Neural crest cell (in vitro differentiated cells): ENCODE measurements at places on chromosomes 5 and 9.

- no peak for DNase-seq
Measured at GRCh38 chr5:135955525-135955924, 742 bp upstream of the LECT2 start.

DNA sequence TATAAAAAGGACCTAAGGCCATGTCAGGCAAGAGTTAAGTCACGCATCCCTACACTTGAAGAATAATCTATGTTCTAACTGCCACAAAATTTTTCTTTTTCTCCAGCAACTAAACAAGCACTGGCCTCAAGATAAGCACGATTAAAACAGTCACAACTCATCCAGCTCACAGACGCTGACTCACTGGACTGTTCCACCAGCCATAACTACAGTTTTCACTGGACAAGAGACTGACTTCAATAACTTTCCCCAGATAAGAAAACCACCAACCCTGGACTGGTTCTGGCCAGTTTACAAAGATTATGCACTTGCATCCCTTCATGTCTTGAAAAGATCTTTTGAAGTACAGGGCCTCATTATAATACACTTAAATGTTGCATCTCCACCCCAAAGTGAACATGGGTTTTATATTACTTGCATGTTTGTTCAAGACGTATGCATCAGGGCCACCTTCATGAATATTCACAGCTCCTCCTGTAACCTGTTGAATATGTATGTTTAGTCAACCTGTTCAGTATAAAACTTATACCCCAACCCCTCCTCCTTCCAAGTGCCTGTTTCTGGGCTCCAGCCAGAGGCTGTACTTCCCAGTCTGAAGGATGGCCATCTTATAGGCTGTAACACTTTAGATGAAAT, 129.3 kb upstream of the EPB41L4A start:
- no peak for DNase-seq

- DNase-seq: no peak
Measured at GRCh38 chr5:39256477-39257235, 37.3 kb upstream of the FYB1 start.

DNA sequence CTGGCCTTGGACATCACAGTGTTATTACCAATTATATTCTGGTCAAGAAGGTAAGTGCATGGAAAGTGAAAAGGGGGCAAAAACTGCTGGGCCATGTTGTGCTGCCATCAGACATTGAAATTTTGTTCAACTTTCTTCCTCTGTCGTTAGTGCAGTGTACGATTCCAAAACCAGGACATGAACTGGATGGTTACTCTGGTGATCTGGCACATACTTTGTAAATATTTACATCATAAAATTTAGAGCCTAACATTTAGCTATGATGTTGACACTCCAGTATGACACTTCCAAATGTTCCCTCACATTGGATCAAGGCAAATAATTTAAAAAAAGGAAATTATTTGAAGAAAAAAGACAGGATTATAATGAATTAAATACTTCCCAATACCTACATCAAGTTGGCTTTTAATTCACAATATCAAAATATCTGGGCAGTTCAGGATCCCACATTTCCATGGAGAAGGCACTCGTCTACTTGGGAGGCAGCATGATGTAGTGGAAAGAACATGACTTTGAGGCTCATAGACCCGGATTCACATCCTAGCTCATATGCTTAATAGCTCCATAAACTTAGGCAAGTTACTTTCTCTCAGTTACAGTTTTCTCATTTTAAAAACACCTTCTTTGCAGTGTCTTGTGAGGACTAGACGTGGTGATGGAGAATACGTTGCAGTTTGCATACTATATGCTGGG, 342.5 kb upstream of the MPDZ start:
- DNase-seq: no peak

GRCh38 chr5:84372066-84372695, 12.5 kb downstream of the EDIL3 start:
- no peak for DNase-seq

DNA sequence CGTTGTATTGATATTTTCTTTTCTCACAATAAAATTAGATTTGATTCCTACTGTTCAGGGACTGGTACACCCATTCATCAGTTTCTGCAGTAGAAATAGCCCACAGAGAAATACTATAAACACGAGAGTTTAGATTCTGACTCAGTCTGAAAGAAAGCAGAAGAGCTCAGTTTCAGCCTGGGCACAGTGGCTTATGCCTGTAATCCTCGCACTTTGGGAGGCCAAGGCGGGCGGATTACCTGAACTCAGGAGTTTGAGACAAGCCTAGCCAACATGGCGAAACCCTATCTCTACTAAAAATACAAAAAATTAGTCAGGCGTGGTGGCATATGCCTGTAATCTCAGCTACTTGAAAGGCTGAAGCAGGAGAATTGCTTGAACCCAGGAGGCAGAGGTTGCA, 8.6 kb downstream of the ITK start:
- DNase-seq: no peak

GRCh38 chr5:107933326-107933725, 262.6 kb upstream of the EFNA5 start:
- no peak for DNase-seq

GRCh38 chr9:92740446-92740961, 24.1 kb downstream of the BICD2 start:
- no peak for DNase-seq

GRCh38 chr9:79880626-79881025, 308.9 kb downstream of the TLE4 start:
- no peak for DNase-seq

DNA sequence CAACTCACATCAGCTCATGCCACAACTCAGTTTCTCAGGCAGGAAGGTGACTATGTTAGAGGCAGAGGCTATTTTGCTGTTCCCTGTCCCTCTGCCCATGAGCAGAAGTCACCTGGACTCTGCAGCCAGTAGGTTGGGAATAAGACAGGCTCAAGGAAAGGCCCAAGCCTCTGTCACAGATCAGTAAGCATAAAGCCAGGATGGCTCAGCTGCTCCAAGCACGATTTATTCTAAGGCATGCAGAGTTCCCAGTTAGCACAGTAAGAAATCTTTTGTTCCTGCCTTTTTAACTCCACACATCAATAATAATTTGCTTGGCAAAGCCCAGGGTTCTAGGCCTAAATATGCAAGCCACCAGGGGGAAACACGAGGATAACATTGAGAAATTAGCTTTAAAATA, 249.0 kb upstream of the ADRA1B start:
- DNase-seq: no peak

- DNase-seq: no peak
Measured at GRCh38 chr5:78689540-78690252, 41.1 kb upstream of the LHFPL2 start.

- DNase-seq: no peak
Measured at GRCh38 chr5:175107028-175107588, 336.9 kb downstream of the DRD1 start.

DNA sequence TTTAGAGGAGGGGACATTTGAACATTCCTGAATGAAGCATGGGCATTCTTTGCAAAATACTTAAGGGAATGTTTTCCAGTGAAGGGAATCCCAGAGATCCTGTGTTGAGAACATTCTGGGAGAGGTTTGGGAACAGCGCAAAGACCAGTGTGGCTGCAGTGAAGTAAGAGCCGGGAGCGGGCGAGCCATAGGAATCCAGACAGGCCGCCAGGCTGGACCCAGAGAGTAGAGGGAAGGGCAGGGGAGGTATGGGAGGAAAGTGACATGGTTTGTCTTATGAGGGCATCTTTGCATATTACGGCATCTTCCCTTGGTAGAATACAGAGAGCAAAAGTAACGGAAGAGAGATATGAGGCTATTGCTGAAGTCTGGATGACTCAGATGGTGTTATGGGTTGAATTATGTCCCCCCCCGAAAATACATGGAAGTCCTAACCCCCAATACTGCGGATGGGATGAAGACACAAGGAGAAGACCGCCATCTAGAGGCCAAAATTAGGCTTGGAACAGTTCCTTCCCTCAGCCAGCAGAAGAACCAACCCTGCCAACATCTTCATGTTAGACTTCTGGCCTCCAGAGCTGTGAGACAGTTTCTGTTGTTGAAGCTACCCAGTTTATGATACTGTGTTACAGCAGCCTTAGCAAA, 268.2 kb downstream of the MAST4 start:
- no peak for DNase-seq

DNA sequence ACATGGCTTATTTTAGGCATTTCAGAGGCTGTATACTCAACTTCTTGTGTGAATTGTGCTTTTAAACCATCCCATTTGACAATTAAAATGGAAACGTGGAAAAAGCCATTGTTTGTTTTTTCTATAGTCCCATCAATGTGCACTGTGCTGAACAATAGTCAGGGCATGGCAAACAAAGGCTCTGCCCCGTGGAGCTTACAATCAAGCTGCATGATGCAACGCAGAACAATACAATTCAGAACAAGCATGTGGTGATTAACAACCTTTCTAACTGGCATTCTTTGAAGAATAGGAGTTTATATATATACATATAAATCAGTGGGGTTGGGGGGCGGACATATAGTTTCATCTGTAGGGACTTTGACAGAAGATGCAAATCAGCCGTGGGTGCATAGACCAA, 2125.4 kb upstream of the WWC1 start:
- no peak for DNase-seq

GRCh38 chr9:130329061-130329460, 63.5 kb downstream of the HMCN2 start:
- DNase-seq: no peak

DNA sequence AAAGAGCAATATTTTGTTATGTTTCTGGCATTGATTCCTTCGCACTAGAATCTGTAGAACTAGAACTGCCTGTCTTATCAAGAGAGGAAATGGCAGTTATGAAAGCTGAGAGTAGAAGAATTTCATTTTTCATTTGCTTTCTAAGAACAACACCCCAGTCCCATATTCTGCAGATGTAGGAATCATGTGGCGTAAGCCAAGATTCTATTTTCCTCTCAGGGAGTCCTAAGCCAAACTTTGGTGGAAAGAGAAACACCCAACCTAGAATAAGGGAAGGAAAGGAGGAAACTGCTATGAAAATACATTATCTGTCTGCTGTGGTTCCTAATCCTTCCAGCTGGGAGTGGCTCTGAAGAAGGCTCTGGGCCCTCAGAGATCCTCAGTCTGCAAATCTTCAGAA, 1176.9 kb upstream of the C9orf72 start:
- no peak for DNase-seq

DNA sequence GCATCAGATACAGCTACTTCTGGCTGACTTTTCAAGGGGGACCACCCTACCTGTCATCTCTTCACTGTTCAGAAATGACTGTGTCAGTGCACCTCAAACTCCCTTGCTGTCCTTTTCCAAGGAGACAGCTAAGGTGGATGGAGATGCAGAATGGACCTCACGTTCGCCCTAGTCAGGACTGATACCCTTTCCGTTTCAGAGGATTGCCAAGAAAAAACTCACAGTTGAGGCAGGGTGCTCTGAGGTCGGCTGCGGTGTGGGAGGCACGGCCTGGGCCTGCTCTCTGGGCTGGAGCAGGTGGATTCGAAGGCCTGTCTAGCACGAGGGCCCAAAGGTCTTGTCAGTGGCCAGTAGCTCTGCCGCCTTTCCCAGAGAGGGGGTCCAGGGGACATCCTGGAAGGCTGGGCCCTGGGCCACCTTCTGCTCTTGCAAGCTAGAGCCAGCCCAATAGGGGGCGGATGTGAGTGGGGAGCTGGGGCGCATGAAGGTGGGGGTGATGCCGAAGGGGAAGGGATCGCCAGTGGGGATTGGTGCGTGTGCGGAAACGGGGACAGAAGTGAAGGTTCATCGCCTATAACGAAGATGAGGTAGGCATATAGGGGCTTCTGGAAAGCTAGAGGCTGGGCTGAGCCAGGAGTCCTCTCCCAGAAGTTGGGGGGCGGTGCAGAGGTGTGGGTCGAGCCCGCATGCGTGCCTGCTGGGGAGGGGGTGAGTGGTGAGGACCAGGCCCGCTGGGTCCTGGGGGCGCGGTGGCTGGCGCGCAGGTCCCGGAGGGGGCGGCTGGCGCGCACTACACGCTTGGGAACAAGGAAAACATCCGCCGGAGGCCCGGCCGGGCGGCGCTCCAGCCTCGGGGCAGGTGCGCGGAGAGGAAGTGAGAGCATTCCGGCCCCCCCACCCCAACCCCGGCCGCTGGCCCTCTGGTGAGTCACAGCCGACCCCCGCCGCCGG, 2.5 kb upstream of the MSMP start:
- DNase-seq: peak; percentile 69

DNA sequence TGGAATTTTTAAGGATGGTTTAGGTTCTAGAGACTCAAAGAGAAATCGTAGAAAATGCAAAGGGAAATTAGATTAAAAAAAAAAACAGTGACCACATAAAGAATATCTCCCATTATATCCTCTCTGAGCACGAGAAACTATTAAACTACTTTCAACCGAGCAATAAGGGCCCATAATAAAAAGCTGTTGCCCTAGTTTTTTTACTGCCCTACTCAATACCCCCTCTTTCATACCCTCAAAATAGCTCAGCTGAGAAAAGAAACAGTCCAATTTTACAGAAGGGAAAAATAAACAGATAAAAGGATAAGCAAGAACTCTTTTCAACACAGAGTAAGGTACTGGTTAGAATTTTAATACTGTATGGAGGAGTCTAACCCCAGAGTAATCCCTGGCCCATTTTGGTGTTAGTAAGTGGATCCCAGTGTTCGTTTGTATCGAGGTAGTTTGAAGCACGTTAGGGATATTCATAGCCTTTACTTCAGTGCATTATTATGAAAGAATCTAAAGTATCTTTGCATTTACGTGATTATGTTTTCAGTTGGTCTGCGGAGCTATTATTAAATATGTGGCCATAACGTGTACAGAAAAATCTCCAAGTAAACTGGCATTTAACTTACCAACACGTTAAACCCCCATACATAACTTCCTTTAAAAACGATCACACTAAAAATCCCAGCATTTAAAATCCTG, 980 bp upstream of the RHOBTB3 start:
- no peak for DNase-seq

- no peak for DNase-seq
Measured at GRCh38 chr9:90074316-90074962, 469.6 kb downstream of the GADD45G start.

DNA sequence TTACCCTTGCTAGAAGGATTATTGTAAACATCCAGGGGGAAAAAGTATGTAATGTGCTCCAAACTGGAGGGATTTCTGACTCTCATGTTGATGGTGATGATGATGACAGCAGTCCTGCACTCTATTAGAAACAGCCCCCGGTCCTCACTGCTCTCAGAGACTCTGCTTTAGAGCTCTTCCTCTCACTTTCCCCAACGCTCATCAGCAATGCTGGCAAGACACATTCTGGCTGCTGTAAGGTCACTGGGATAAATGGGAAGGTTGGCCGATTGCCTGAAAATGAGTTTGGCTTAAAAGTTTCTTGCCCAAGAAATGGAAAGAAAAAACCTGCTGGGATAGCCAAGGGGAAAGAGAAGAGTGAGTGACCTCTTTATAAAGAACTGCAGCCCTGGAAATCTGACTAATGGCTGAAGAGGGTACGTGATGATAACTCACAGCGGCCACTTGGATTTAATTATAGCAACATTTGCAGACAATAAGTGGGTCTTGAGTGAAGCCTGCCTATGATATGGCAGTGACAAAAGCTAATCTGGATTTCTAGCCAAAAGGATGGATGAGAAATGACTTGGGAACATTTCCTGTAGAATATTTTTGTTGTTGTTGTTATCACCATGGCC, 235.8 kb downstream of the TMEM38B start:
- DNase-seq: no peak
